ENCODE measurements at places on chromosomes 3 and 15. TPM values are rescaled to one million over a fixed set of nuclear protein-coding genes. Genes with fewer than 3 reads are reported as not detected.

DNA sequence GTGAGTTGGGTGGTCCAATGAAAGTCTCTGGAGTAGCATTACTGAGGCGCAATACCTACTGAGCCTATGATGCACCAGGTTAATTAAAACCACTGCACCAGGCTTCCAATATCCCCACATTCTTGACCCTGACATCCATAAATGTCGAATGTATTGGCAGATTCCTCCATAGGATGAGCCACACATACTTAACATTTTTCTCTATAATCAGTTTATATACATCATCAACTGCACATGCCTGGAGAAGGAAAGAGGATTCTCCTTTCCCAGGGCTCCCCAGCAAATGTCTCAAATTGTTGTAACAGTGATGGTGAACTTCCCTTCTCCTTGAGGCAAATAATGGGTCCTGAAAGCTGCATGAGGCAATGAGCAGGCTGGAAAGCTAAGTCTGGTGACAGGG lies 82.3 kb upstream of the LPP start:
- H3K36me3 ChIP-seq: no peaks in the 10 kb centered on the region
- no peaks in the 10 kb centered on the region for H3K4me1 ChIP-seq
- no peaks in the 10 kb centered on the region for H3K27me3 ChIP-seq
- H3K27ac ChIP-seq: no peak overlapping the region

- no peak overlapping the region for H3K4me3 ChIP-seq
- DNase-seq: no peak
- no peaks in the 10 kb centered on the region for H3K36me3 ChIP-seq
- no peaks in the 10 kb centered on the region for H3K27me3 ChIP-seq
- H3K27ac ChIP-seq: no peak overlapping the region
- no peaks in the 10 kb centered on the region for H3K4me1 ChIP-seq
These were observed 450.6 kb upstream of the TGFBR2 start for GRCh38 chr3:30155755-30156154.

DNA sequence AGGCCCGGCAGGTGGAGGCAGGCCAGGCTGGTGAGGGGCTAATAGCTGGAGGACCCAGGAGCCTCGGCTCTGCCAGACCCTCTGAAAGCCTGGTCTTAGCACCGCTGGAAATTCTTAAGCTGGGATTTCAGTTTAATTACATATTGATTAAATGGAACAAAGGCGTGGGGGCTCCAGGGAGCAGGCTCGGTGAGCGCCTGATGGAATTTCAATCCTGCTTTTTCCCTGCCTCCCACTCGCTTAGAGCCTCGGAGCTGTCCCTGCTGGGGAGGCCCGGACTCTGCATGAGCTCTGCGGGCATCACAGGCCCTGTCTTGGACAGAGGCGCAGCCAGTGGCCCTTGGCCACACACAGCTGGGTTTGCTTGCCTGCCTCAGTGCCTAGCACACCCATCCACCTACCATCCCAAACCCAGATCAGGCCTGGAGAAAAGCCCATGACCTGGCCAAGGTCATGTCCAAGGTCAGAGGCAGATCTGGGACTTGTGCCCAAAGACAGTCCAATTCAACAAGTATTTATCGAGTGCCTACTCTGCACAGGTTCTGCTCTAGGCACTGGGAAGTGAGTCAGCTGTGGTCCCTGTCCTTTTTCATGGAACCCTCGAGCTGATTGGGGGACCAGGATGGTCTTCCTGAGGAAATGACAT lies 40.6 kb downstream of the LINGO1 start:
- no peak overlapping the region for H3K4me3 ChIP-seq
- no peaks in the 10 kb centered on the region for H3K27me3 ChIP-seq
- H3K36me3 ChIP-seq: no peaks in the 10 kb centered on the region
- DNase-seq: no peak

DNA sequence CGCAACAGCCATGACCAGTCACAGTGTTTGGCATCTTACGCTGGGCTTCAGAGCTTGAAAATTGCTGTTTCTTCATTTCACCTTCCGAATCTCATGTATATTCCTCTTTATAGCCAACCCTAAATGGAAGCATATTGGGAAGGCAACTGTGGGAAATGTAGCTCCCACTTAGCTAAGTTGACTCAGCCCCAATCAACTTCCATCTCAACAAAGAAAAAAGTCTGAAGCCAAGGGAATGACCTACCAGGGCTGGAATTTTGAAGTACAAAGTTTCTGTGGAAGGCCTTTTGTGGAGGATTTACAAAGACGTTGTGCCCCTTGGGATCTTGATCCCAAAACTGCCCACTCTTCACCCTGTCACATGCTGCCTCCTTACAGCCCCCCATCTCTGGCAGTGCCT lies 85.2 kb upstream of the OXTR start:
- no peaks in the 10 kb centered on the region for H3K4me1 ChIP-seq
- H3K4me3 ChIP-seq: no peak overlapping the region
- DNase-seq: no peak
- H3K36me3 ChIP-seq: no peaks in the 10 kb centered on the region

DNA sequence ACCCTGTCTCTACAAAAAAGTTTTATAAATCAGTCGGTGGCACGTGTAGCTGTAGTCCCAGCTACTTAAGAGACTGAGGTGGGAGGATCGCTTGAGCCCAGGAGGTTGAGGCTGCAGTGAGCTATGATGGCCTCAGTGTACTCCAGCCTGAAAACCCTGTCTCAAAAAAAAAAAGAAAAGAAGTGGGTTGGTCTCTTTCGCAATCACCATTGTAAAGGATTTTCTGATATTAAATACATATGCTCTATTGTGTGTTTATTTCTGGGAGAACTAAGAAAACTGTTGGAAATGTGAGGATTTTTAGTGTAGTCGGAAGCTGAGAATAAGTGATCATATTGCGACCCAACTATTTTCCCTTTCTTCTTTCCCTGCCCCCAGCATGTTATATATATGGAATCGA lies 7.5 kb downstream of the ZNF710 start:
- H3K4me3 ChIP-seq: no peak overlapping the region
- H3K4me1 ChIP-seq: peaks cover 42% of the 10 kb centered on the region
- DNase-seq: no peak
- no peaks in the 10 kb centered on the region for H3K27me3 ChIP-seq

- H3K4me3 ChIP-seq: no peak overlapping the region
- no peaks in the 10 kb centered on the region for H3K36me3 ChIP-seq
- no peak for DNase-seq
- no peak overlapping the region for H3K27ac ChIP-seq
- no peaks in the 10 kb centered on the region for H3K27me3 ChIP-seq
- no peaks in the 10 kb centered on the region for H3K4me1 ChIP-seq
These were observed 41.9 kb downstream of the NIPA2 start for GRCh38 chr15:22880068-22880980.

MINAR1 gene
- not detected for polyA plus RNA-seq

DNA sequence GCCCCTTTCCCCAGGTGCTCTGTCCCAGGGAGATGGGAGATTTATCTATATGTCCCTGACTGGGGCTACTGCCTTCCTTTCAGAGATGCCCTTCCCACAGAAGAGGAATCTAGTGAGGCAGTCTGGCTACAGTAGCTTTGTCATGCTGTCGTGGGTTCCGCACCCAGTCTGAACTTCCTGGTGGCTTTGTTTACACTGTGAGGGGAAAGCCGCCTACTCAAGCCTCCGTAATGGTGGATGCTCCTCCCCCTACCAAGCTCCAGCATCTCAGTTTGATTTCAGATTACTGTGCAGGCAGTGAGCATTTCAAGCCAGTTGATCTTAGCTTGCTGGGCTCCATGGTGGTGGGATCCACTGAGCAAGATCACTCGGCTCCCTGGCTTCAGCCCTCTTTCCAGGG lies 35.4 kb upstream of the SLC7A14 start:
- H3K36me3 ChIP-seq: no peaks in the 10 kb centered on the region
- no peaks in the 10 kb centered on the region for H3K27me3 ChIP-seq
- H3K4me1 ChIP-seq: no peaks in the 10 kb centered on the region
- no peak overlapping the region for H3K27ac ChIP-seq

DNA sequence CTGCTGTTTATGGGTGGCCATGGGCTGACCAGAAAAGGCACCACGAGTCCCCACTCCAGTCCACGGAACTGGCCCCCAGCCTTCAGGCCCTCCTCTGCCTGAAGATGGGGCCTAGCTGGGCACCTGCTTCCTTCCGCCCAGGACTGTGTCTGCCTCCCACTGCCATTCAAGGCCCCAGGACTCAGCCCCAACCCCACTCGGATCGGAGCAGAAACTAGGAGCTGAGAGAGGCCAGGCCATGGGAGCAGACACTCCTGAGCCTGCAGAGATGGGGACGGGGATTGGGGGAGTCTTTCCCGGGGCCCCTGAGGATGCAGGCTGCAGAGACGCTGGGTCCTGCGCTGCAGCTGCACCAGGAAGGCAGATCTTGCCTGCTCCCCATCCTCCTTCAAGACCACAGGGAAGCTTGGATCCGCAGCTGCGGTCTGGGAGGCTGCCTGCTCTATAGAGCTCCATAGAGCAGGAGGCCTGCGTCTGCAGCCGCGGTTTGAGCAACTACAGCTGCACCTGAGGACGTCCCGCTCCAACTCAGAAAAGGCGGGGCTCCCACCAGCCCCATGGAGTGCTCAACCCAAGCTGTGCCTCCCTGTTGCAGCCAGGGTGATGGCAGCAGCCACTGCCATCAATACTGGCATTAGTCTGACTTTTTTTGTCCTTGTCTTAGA lies 383.9 kb upstream of the TMCO5A start:
- H3K27me3 ChIP-seq: no peaks in the 10 kb centered on the region
- no peaks in the 10 kb centered on the region for H3K36me3 ChIP-seq
- no peaks in the 10 kb centered on the region for H3K4me1 ChIP-seq
- no peak for DNase-seq
- H3K4me3 ChIP-seq: no peak overlapping the region

GRCh38 chr3:8505621-8506020 lies 4.0 kb downstream of the LMCD1 start:
- H3K36me3 ChIP-seq: no peaks in the 10 kb centered on the region
- no peaks in the 10 kb centered on the region for H3K27me3 ChIP-seq

- H3K4me3 ChIP-seq: no peak overlapping the region
- H3K36me3 ChIP-seq: no peaks in the 10 kb centered on the region
These were observed 244.4 kb upstream of the TOPAZ1 start for GRCh38 chr3:43997316-43997715.

DNA sequence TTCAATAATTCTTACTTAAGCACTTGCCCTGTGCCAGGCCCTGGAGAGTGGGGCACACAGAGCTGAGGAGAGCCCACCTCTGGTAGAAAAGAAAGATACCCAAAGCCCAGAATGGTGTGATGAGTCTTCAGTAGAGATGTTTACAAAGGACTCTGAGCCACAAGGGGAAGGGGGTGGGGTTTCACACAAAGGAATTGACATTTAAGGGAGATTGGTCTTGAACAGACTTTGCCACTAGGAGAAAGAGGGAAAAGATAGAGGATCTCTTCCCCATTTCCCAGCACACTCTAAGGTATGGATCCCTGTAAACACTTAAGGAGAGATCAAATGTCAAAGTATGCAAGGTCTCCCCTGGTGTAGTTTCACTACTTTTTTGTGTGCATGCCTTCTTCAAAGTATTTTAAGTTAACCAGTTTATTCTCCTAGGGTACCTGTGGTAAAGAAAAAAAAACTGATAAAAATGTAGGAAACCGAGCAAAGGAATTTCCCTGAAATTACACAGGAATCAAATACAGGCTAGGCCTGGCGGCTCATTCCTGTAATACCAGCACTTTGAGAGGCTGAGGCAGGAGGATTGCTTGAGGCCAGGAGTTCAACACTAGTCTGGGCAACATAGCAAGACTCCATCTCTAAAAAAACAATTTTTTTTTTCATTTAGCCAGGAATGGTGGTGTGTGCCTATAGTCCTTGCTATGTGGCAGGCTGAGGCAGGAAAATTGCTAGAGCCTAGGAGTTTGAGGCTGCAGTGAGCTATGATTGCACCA lies 117.6 kb upstream of the SKOR1 start:
- H3K4me1 ChIP-seq: no peaks in the 10 kb centered on the region
- no peaks in the 10 kb centered on the region for H3K36me3 ChIP-seq
- H3K27ac ChIP-seq: no peak overlapping the region
- no peaks in the 10 kb centered on the region for H3K27me3 ChIP-seq
- H3K4me3 ChIP-seq: no peak overlapping the region

- no peaks in the 10 kb centered on the region for H3K4me1 ChIP-seq
- H3K36me3 ChIP-seq: no peaks in the 10 kb centered on the region
- H3K27ac ChIP-seq: no peak overlapping the region
- DNase-seq: peak; percentile 55
These were observed 93.9 kb upstream of the RASGRF1 start for GRCh38 chr15:79184465-79184892.

- H3K4me1 ChIP-seq: no peaks in the 10 kb centered on the region
- H3K27me3 ChIP-seq: no peaks in the 10 kb centered on the region
- no peak overlapping the region for H3K27ac ChIP-seq
- H3K36me3 ChIP-seq: no peaks in the 10 kb centered on the region
These were observed 26.6 kb downstream of the IDH2 start for GRCh38 chr15:90075420-90076289.

DNA sequence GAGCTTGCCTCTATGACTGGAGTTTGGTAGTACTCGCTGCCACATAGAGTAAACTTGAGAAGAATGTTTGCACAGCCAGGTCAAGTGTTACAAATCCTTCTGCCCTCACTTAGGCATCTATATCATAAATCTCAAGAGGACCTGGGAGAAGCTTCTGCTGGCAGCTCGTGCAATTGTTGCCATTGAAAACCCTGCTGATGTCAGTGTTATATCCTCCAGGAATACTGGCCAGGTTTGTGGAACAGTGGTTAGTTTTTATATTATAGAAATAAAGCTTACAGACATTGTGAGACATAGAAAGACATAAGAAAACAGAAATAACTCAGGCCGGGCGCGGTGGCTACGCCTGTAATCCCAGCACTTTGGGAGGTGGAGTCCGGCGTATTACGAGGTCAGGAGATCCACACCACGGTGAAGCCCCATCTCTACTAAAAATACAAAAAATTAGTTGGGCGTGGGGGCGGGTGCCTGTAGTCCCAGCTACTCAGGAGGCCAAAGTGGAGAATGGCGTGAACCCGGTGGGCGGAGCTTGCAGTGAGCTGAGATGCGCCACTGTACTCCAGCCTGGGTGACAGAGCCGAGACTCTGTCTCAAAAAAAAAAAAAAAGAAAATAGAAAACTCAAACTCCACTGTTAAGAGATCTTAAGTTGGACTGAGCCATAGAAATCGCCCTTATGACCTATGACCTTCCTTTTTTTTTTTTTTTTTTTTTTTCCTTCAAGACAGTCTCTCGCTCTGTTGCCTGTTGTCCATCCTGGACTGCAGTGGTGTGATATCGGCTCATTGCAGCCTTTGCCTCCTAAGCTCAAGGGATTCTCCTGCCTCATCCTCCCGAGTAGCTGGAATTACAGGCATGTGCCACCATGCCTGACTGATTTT lies 2.2 kb downstream of the RPSA start:
- no peak overlapping the region for H3K27ac ChIP-seq
- H3K27me3 ChIP-seq: no peaks in the 10 kb centered on the region
- H3K4me3 ChIP-seq: no peak overlapping the region
- H3K4me1 ChIP-seq: peaks cover 40% of the 10 kb centered on the region
- DNase-seq: peak; percentile 29
- peaks cover 44% of the 10 kb centered on the region for H3K36me3 ChIP-seq

DNA sequence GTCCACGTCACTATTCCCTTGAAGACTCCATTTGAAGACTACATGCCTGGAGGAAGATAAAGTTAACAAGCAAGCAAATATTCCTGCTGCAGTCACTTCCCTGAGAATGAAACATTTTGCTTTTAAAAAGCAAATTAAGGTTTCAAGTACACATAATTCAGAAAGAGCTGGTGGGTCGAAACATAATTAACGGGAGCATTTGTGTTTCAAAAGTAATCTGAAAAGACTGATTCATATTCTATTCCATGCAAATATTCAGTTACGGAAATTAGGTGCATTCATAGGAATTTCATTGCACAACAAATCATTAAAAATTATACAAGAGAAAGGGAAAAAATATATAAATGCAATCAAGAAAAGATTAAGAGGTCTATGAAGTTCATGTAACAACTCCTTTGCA lies 260.9 kb downstream of the NEK10 start:
- H3K27ac ChIP-seq: no peak overlapping the region
- H3K27me3 ChIP-seq: no peaks in the 10 kb centered on the region
- DNase-seq: no peak
- H3K4me3 ChIP-seq: no peak overlapping the region
- H3K4me1 ChIP-seq: no peaks in the 10 kb centered on the region
